Stimulated activated CD4-positive, alpha-beta T cell treated with anti-CD3 and anti-CD28 coated beads, Interleukin-4, amount 100 ng/mL, for 4 hours (primary cell): ENCODE measurements at places on chromosomes 4 and X.

DNA sequence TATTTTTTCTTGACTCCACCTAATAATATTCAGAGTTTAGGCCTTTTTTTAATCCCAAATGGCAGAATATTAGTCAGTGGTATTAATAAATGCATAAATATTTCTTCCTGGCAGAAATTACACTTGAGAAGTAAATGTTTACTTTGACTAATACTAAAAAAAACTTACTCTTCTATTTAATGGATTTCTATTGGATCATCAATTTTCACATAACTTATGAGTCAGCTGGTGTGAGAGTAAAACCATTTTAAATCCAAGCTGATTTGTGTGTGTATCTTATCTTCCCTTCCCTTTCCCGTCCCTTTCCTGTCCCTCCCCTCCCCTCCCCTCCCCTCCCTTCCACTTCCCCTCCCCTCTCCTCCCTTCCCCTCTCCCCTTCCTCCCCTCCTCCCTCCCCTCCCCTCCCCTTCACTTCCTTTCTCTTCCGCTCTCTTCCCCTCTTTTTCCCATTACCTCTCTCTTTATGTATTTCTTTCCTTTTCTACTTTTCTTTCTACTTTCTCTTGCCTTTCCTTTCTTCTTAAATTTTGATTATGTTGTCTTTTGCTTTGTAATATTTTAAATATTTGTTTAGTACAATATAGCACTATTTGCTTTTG, 630.1 kb upstream of the EPHA5 start:
- DNase-seq = no peak

- DNase-seq = no peak
Observed at GRCh38 chrX:154038656-154039055, 19.0 kb upstream of the IRAK1 start.

- DNase-seq = no peak
Observed at GRCh38 chr4:129335276-129335675, 239.3 kb downstream of the C4orf33 start.

GRCh38 chr4:46648088-46648744, 258.3 kb upstream of the GABRA2 start:
- no peak for DNase-seq

GRCh38 chrX:78574306-78574705, 84.8 kb downstream of the RTL3 start:
- no peak for DNase-seq

GRCh38 chr4:156838761-156839160, 132.8 kb downstream of the PDGFC start:
- no peak for DNase-seq

GRCh38 chr4:22348410-22348809, 167.5 kb downstream of the ADGRA3 start:
- DNase-seq = no peak

DNA sequence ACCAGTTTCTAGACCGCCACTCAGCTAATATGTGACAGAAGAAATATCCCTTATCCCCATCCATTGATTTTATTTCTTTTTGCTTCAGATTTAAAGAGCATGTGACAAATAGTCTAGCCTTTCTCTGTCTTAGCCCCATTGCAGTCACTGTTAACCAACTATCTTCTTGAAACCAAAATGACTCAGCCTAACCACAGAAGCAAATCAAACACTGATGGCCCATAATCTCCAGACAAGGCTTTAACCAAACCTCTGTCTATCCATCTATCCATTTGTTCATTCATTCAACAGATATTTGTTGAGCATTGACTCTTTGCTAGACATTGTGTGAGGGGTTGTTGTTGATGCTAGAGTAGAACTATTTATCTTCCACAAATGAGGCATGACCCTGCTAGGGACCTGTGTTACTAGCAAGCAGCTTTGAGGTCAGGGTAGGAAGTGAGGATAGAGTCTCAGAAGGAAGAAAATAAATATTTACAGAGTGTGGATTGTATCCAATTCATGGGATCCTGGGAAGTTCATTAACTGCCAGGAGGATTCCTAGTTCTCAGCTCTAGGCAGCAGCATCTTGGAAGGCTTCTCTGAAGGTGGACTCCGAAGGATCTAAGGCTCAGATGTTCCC, 22.5 kb downstream of the HNRNPH2 start:
- no peak for DNase-seq

GRCh38 chrX:46582966-46583365, 9.4 kb downstream of the CHST7 start:
- no peak for DNase-seq

DNA sequence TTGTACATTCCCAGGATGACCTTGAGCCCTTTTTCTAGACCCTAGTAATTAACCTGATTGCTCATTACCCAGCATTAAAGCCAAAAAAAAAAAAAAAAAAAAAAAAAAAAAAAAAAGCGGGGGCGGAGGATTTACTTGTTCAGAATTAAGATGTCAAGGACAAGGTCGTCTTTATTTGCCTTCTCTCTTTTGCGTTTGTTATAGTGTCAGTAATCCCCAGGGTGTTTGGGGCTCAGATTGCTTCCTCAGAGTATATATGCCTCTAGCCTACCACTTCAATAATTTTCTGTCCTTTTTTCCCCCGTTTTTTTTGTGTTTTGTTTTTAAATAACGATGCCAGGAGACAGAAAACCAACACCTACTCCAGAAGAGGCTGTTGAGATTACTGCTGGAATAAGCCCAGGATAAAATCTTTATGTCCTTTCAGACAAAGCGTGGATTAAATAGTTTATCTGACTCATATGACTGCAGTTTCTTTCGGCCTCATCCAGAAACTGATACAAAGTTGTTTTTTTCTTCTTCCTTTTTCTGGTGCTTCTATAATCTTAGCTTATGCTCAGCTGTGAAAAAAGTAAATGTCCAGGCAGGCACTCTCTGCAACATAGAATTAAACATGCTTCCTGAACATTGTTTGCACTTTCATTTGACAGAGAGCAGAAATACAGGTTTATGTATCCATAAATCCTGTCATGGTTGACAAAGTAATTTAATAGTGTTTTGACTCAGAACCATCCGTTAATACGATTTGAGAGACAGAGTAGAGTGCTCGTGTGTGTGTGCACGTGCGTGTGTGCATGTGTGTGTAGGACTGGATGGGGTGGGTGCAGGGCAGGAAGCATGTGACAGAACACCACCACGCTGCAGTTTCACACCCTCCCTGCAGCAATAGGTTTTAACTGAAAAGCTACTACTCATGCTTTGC, 138.6 kb downstream of the AFF1 start:
- DNase-seq = peak; percentile 40

- DNase-seq = no peak
Observed at GRCh38 chr4:27276307-27277073, 415.8 kb downstream of the STIM2 start.

DNA sequence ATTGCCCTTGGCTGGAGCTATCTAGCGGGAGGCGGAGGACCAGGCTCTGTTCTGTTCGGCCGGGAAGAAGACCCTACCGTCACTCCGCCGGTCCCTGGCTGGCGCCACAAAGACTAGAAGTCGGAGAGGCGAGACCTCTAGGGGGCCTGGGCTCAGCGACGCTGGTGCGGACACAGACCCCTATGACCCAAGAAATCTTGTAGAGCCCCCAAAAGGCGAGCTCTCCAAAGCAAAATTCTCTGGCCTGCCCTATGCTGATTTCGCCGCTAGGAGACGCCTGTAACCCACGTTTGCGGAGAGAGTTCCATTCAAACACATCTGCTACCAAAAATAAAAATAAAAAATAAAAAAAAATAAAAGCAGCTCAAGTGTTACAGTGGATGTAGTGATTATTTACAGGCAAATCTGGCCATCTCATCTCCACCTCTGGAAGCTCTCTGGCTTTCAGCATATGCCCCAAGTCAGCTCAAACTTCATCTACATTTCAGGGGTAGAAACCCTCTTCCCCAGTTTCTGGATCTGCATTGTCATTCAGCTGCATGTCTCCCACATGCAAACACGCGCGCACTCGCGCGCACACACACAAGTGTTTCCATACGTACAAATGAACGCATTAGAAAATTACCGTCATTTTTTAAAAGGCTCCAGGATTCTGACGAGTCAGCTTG, 2.4 kb upstream of the PCDH10 start:
- no peak for DNase-seq

GRCh38 chr4:76950052-76950955, 752 bp downstream of the SEPTIN11 start:
- peak; percentile 70 for DNase-seq

DNA sequence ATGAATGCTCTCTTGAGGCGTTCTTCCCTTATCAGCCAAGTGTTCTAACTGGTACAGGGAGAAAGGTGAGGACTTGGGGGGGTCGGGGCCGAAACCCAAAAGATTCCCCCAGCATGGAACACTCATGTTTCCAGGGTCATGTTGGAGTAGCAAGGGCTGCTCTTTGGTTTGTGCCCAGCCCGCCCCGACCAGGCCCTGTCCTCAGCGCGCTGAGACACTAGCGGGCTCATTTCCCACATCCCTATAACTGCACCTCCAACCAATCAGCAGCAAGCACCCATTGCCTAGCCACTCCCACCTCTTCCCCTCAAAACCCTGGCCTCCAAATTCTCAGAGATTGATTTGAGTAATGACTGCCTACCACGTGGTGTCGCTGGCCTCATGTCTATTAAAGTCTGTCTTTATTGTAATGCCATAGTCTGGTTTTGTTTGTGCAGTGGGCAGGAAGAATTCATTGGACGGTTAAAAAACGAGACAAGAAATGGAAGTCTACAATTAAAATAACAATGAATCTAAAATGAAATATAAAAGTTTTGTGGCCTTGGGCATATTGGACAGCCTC, 1928.4 kb downstream of the STIM2 start:
- no peak for DNase-seq

- DNase-seq = no peak
Observed at GRCh38 chr4:83283181-83283580, 1.4 kb downstream of the COQ2 start.

- no peak for DNase-seq
Observed at GRCh38 chr4:183185018-183185417, 86.0 kb downstream of the WWC2 start.
